Activated naive CD4-positive, alpha-beta T cell (primary cell): ENCODE measurements at places on chromosomes 4 and X.

DNA sequence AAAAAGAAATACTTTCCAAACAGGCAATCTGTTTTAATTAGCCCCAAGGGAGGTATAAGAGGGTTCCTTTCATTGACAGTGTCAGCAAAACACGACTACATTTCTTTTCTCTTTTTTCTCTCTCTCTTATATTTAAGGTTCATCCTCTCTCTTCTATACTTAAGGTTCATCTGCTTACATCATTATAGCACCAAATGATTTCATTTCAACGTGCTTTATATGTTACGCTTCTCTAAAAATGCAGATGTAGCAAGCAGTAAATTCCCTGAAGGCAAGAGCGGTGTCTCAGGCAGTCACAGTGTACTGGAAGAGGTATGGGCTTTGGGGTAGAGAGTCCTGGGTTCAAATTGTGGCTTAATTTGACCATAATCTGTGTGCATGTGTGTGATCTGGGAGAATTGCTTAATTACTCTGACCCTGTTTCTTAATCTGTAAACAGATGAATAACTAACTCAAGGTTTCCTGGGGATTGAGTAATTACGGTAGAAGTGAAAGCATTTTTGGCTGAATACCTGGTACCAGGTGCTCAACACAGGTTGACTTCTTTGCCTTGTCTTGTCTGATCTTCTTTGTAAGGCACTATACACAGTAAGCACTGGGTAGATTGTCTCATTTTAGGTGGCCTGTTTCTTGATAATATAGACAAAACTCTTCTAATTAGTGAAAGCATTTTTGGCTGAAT, 180.8 kb downstream of the SPRY1 start:
- DNase-seq = no peak

- no peak for DNase-seq
These were observed 12.8 kb downstream of the SCD5 start for GRCh38 chr4:82785611-82786400.

DNA sequence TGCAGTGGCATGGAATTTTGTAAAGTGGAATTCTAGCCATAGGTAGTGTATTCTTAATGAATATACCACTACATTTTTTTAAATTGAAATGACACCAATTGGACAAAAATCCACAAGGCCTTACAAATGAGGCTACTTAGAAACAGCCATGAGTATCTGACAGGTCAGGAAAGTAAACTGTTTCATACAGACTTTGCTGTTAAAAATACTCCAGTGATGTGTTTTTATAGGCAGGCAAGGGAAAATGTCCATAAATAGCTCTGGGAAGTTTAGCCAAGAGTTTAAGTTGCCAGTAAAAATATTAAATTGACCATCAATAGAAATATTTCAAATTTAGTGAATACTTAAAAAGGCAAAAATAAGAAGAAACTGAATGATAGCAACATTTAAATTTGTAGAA, 41.8 kb upstream of the PDLIM5 start:
- DNase-seq = no peak

DNA sequence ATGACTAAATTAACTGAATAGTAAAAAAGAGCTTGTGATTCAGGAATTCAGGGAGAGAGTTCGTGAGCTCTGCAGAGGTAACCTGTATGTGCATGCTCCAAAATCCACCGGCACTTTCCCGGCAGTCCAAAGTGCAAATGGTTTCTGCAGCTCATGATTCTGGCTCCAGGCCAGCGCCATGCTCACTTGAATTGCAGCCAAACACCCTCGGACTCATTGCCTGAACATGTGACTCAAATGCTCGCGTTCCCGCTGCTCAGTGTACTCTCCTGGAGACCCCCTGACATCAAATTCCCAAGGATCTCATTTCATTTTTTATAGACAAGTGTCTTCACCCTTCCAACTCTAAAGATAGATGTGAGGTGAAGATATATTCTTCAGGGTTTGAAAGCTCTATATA, 44.1 kb upstream of the SH3RF1 start:
- DNase-seq = no peak

DNA sequence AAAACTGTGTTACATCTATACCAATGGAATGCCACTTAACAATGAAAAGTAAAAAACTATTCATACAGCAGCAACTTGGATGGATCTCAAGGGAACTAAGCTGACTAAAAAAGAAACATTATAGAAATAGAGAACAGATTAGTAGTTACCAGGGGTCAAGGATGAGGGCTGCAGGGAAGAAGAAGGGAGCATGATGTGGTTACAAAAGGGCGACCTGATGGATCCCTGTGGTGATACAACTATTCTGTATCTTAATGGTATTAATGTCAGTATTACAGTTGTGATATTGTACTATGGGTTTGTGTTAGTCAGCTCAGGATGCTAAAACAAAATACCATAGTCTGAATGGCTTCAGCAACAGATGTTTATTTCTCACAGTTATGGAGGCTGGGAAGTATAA, 190.7 kb downstream of the ZNF674 start:
- DNase-seq = no peak

- no peak for DNase-seq
These were observed 63.0 kb upstream of the HHIP start for GRCh38 chr4:144582975-144583374.

GRCh38 chr4:108053251-108053711, 63.6 kb downstream of the HADH start:
- DNase-seq = no peak

- no peak for DNase-seq
These were observed 2.2 kb downstream of the PCDH10 start for GRCh38 chr4:133151341-133151690.

GRCh38 chr4:123233136-123233768, 163.3 kb upstream of the SPRY1 start:
- no peak for DNase-seq

DNA sequence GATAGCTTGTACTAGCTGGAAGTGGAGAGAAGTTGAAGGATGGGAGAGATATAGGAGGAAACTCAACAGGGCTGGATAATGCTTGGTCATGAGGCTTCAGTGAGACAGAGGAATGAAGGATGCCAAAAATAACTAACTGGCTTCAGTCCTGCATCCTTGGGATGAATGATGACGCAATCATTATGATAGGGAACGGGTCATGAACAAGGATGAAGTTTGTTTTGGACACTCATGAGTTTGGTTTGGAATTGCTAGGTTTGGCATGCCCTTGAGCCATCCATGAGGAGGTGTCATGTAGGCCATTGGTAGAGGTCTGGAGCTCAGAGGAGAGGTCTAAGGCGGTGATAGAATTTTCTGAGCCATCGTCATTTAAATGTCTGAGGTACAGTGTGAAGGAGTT, 160.0 kb upstream of the NHS start:
- DNase-seq = no peak

- no peak for DNase-seq
These were observed 484.5 kb downstream of the IL15 start for GRCh38 chr4:142120921-142121320.

DNA sequence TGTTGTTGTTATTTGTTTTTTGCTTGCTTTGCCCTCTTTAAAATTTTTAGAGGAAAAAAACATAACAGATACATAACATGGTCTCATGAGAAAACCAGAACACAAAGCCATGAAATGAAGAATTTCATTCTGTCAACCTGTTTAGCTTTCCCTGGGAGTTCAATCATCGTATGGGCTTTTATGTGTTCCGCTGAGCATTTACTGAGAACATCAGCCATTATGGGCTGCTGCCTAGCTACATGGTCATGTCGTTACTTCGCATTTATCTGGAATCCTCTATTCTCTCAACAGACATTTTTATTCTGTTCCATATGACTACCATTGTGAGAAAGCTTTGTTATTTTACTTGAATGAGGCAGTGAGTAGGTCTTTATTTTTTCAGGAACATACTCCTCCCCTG, 51.4 kb downstream of the NDST3 start:
- no peak for DNase-seq
